ENCODE measurements at places on chromosomes 3 and 15. TPM values are rescaled to one million over a fixed set of nuclear protein-coding genes. Genes with fewer than 3 reads are reported as not detected.
A peak's percentile ranks its signal among the peaks of the same experiment; 100 is the strongest.

- H3K27ac ChIP-seq = peak overlapping the region; percentile 77
- peaks cover 10% of the 10 kb centered on the region for H3K4me1 ChIP-seq
- no peaks in the 10 kb centered on the region for H3K27me3 ChIP-seq
- no peaks in the 10 kb centered on the region for H3K36me3 ChIP-seq
- H3K4me3 ChIP-seq = no peak overlapping the region
These were observed 26.2 kb downstream of the HMCES start for GRCh38 chr3:129304962-129305222.

The ABI3BP gene
- not detected for total RNA-seq

- no peak for DNase-seq
- no peaks in the 10 kb centered on the region for H3K27me3 ChIP-seq
- H3K36me3 ChIP-seq = no peaks in the 10 kb centered on the region
- H3K4me1 ChIP-seq = no peaks in the 10 kb centered on the region
These were observed 200.0 kb upstream of the CBLB start for GRCh38 chr3:106068795-106069194.

The IQCH gene
- 21.0 TPM for total RNA-seq

DNA sequence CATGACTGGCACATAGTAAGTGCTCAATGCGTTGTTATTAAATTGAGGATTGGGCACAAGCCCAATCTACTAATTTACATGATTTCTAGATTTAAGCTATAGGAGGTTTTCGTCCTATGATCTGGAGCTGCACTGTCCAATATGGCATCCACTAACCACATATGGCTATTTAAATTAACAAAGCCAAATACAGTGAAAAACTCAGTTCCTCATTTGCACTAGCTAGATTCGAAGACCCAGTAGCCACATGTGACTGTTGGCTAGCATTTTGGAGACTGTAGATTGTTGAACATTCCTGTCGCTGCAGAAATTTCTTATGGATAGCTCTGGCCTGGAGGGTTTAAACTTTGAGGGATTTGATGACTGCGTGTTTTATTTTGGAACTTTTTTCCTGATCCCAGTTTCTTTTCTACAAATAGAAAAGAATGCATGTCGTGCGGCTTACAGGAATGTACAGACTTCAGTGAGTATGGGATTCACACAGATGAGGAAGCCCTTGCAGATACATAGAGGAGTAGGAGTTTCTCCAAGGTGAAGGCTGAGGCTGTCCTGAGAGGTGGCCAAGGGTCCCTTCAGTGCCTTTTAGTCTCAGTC is 82.8 kb downstream of the SLCO3A1 start:
- H3K36me3 ChIP-seq = no peaks in the 10 kb centered on the region
- no peak for DNase-seq
- peaks cover 17% of the 10 kb centered on the region for H3K4me1 ChIP-seq
- H3K4me3 ChIP-seq = no peak overlapping the region
- H3K27me3 ChIP-seq = no peaks in the 10 kb centered on the region

DNA sequence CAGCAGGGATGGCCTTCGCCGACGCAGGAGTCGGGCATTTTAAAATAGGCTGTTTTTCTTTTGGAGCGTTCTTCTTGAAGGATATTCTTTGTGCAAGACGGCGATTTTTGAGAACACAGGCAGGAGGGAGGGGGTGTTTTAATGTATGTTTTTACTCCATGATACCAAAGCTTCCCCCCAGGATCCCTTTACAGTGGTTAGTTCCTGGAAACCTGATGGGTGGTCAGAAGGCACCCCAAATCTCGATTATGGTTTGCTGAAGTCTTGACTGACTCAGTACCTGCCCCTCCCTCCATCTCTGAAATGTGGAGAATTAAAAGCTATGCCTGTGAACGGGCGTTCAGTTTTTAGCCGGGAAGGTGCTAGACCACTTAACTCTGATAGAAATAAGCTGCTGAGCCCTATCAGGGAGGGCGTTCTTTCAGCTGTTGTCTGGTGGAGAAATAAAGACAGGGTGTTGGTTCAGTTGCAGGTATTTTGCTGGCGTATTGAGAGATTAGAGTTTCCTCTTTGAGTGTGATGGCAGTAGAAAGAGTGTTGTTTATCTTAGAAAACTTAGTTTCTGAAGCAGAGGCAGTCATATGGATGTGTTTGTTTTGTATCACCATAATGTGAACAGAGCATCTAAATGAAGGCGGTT is 3.4 kb downstream of the IGF1R start:
- no peak overlapping the region for H3K27ac ChIP-seq
- H3K27me3 ChIP-seq = no peaks in the 10 kb centered on the region
- peak; percentile 44 for DNase-seq

The MELTF gene
- total RNA-seq = 4.2 TPM

DNA sequence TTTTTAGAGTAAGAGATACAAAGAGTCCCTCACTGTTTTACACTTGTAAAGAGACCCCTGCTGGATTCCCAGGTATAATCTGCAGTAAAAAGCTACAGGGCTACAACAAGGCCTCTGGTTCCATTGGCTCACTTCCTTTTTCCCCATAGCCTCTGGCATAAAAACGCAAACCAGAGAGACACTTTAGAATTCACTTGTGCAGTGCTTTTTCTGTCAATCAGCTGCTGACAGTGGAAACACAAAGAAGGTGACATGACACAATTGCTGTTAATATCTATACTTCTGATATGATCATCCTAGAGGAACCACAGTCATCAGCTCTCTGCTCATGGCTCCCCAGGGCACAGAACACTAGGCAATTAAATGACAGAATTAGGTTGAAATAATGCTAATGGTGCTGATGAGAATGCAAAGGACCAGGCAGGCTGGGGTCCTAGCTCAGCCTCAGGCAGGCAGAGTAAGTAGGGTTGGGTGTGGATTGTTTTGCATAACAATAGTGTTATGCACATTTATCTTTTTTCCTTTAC is 667.9 kb upstream of the CFAP20DC start:
- peaks cover 22% of the 10 kb centered on the region for H3K4me1 ChIP-seq
- H3K27ac ChIP-seq = no peak overlapping the region
- no peak for DNase-seq
- no peaks in the 10 kb centered on the region for H3K27me3 ChIP-seq

GRCh38 chr15:69758810-69759790 is 306.5 kb downstream of the RPLP1 start:
- no peaks in the 10 kb centered on the region for H3K36me3 ChIP-seq
- no peak for DNase-seq
- H3K4me3 ChIP-seq = no peak overlapping the region
- H3K27ac ChIP-seq = no peak overlapping the region
- no peaks in the 10 kb centered on the region for H3K27me3 ChIP-seq

The DUOXA1 gene
- not detected for total RNA-seq

GRCh38 chr3:29942297-29942696 is 661.4 kb downstream of the RBMS3 start:
- no peak overlapping the region for H3K4me3 ChIP-seq
- H3K4me1 ChIP-seq = no peaks in the 10 kb centered on the region
- DNase-seq = no peak

GRCh38 chr3:74532446-74532845 is 82.0 kb downstream of the CNTN3 start:
- DNase-seq = no peak
- H3K36me3 ChIP-seq = no peaks in the 10 kb centered on the region
- no peaks in the 10 kb centered on the region for H3K4me1 ChIP-seq
- no peaks in the 10 kb centered on the region for H3K27me3 ChIP-seq
- no peak overlapping the region for H3K27ac ChIP-seq
- H3K4me3 ChIP-seq = no peak overlapping the region

DNA sequence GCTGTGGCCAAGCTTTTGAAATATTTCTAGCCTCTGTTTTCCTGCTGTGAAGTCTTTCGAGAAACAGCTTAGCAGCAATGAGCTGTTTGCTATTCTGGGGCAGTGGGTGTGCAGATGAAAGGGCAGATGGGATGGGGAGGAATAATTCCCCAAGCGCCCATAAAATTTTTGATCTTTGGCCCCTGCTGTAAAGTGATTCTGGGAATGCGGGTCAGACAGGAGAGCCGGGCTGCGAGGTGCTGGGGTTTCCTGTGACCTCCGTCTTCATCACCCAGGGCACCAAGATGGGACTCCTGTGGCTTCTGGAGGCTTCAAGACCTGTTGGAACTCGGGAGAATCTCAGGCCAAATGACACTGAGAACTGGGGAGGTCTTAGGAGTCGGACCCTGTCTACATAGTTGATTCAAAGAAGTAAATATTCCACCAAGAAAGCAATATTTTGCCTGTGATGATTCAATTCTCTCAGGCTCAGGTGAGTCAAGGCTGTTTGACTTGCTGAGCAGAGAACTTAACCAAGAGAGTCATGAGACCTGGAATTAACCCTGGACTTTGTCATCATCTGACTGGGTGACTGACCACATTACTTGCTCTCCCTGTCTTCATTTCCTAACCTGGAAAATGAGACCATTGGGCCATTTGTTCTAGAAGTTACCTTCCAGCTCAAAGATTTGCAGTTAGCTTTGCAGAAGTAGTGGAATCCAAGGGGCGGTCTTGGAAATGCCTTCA is 86.4 kb downstream of the POLR2M start:
- H3K27me3 ChIP-seq = no peaks in the 10 kb centered on the region
- no peaks in the 10 kb centered on the region for H3K36me3 ChIP-seq

DNA sequence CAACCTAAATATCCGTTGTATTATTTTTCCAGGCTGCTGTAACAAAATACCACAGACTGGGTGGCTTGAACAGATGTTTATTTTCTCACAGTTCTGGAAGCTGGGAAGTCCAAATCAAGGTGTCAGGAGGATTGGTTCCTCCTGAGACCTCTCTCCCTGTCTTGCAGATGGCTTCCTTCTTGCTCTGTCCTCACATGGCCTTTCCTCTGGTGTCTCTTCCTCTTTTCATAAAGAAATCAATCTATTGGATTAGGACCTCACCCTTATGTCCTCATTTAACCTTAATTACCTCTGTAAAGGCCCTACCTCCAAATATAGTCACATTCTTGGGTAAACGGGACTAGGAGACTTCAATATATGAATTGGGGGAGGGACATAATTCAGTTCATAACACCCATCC is 89.2 kb upstream of the PLCL2 start:
- H3K4me3 ChIP-seq = no peak overlapping the region
- no peak for DNase-seq
- no peaks in the 10 kb centered on the region for H3K4me1 ChIP-seq
- H3K27ac ChIP-seq = no peak overlapping the region
- no peaks in the 10 kb centered on the region for H3K27me3 ChIP-seq

- no peak overlapping the region for H3K27ac ChIP-seq
- H3K27me3 ChIP-seq = peaks cover 12% of the 10 kb centered on the region
- H3K4me1 ChIP-seq = peaks cover 38% of the 10 kb centered on the region
- no peak for DNase-seq
- no peaks in the 10 kb centered on the region for H3K36me3 ChIP-seq
- no peak overlapping the region for H3K4me3 ChIP-seq
These were observed 5.8 kb upstream of the GNAI2 start for GRCh38 chr3:50230104-50230793.

DNA sequence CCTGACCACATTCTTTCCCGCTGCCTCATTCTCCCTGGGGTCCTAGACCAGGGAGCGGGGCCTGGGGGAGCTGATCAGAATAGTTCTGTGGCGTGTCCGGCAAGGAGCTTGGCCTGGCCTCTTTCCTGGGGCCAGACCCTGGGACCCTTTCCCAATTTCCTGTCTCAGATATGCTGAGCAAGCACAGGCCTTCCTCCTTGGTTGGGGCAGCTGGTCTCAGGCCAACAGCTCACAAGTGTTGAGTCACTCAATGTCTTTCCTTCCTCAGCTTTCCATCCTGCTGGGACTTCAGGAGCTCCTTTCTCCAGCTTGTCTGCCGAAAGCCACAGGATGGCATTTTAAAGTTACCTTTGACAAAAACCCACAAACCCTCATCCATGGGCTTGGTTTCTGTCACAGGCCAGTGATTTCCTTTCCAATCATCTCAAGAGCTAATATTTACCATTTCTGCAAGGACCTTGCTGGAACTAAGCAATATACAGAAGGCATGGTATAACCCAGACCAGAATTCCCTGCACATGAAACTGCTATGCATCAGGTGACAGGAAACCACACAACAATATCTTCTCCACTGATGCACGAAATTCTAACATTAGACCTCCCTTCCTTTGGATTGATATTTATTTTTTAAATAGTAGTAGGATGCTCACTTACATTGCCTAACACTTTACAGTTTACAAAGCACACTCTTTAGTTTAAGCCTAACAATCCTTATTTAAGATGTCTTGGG is 19.5 kb upstream of the TIMP4 start:
- no peaks in the 10 kb centered on the region for H3K36me3 ChIP-seq
- no peaks in the 10 kb centered on the region for H3K4me1 ChIP-seq
- H3K27ac ChIP-seq = no peak overlapping the region
- H3K27me3 ChIP-seq = no peaks in the 10 kb centered on the region
- no peak for DNase-seq

DNA sequence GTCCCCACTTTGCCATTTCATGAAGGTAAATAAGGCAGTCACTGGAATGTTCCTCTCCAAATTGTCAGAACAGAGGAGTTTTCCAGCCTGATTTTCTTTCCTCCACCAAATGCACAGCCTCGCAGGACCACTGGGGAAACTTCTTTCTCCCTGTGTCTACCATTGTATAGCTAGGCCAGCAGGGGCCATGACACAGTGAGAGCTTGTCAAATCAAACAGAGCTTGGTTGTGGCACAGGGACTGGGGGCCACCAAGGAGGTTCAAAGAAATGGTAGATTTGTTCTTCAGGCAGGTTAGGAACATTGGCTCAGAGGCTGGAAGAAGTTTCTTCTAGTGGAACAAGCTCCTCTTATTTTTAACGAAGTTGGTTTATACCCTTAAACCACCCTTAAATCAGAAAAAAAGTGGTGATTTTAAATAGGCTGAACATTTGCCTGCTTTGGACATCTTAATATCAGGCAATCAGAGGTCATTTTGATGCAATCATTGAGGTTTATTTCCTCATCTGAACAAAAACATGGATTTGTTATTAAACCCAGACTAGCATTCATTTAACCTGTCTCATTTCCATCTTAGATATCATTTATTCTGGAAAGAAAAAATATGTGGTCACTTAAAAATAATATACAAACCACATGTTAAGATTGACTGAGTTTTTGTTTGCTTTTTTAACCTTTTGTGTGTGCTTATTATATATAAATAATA is 105.6 kb downstream of the GTPBP8 start:
- H3K4me3 ChIP-seq = no peak overlapping the region
- H3K4me1 ChIP-seq = peaks cover 58% of the 10 kb centered on the region
- peak; percentile 65 for DNase-seq
- no peaks in the 10 kb centered on the region for H3K36me3 ChIP-seq

GRCh38 chr15:85489773-85490493 is 109.5 kb downstream of the AKAP13 start:
- H3K27ac ChIP-seq = no peak overlapping the region
- peaks cover 18% of the 10 kb centered on the region for H3K4me1 ChIP-seq
- H3K36me3 ChIP-seq = no peaks in the 10 kb centered on the region
- no peaks in the 10 kb centered on the region for H3K27me3 ChIP-seq
- DNase-seq = no peak

- no peak for DNase-seq
- H3K27ac ChIP-seq = no peak overlapping the region
- H3K4me1 ChIP-seq = no peaks in the 10 kb centered on the region
- no peaks in the 10 kb centered on the region for H3K36me3 ChIP-seq
These were observed 65.8 kb upstream of the GSK3B start for GRCh38 chr3:120160050-120160449.

The MEIS2 gene
- 21.5 TPM for total RNA-seq

- no peak overlapping the region for H3K4me3 ChIP-seq
- peak; percentile 60 for DNase-seq
- H3K27ac ChIP-seq = no peak overlapping the region
- H3K27me3 ChIP-seq = no peaks in the 10 kb centered on the region
- H3K4me1 ChIP-seq = peaks cover 5% of the 10 kb centered on the region
These were observed 166.2 kb downstream of the CHDH start for GRCh38 chr3:53680028-53680427.

The TP63 gene
- total RNA-seq = not detected

The TRPC1 gene
- total RNA-seq = 45.1 TPM

- DNase-seq = no peak
- no peaks in the 10 kb centered on the region for H3K36me3 ChIP-seq
- no peak overlapping the region for H3K27ac ChIP-seq
These were observed 9.1 kb downstream of the RAB43 start for GRCh38 chr3:129112308-129113052.

The CLDN16 gene
- total RNA-seq = not detected

All from neural progenitor cell (in vitro differentiated cells).